ENCODE measurements at places on chromosomes 6 and 20.

DNA sequence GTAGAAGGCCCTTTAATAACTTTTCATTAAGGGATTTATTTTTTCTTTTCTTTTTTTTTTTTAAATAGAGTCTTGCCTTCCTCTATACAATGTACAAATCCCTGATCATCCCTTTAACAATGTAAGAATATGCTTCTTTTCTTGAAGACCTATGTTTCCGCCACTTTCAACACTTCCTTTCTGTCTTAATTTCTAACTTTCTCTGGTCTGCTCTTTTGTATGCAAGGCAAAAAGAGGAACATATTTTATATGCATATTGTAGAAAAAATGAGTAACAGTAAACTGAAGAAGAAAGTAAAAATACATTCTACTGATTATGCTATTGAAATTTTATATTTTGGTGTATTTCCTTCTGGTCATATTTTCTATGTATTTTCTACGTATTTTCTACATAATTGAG is 484.7 kb downstream of the TFAP2B start:
- DNase-seq: no peak

GRCh38 chr6:123116370-123116769 is 120.3 kb downstream of the CLVS2 start:
- no peak for DNase-seq

- no peak for DNase-seq
Observed at GRCh38 chr20:48007351-48007750, 222.1 kb upstream of the SULF2 start.

DNA sequence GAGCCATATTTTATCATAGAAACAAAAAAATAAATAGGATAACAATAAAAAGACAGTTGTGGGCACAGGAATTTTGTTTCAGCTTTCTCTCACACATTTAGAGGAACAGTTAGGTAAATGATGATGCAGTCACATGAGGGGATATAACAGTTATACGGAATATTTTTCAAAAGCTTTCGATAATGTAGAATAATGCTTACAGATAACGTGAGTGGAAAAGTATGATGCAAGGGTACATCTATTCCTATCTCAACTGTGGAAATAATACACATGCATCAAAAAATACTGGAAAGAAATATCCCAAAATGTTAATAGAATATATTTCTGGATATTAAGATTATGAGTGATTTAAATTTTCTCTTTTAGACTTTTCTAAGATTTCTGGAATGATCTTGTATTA is 114.0 kb downstream of the AFG1L start:
- DNase-seq: no peak

DNA sequence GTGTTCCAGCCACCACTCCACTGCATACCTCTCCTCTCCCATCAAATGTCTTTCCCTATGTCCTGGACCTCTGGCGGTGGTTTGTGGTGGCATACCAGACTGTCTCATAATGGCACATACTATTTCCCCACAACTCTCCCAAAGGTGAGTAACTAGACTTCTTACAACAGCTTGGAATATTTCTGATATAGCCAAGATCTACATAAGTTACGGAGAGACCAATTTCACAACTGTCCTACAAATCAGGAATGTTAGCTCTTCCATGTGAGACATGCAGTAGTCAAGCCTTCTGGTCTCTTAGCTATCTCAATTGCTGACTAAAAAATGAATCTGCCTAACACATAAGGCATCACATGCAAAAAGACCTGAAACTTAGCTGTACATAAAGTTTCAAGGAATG is 588.9 kb downstream of the RNF144B start:
- DNase-seq: no peak

GRCh38 chr20:61289166-61289565 is 37.1 kb downstream of the CDH4 start:
- DNase-seq: no peak

DNA sequence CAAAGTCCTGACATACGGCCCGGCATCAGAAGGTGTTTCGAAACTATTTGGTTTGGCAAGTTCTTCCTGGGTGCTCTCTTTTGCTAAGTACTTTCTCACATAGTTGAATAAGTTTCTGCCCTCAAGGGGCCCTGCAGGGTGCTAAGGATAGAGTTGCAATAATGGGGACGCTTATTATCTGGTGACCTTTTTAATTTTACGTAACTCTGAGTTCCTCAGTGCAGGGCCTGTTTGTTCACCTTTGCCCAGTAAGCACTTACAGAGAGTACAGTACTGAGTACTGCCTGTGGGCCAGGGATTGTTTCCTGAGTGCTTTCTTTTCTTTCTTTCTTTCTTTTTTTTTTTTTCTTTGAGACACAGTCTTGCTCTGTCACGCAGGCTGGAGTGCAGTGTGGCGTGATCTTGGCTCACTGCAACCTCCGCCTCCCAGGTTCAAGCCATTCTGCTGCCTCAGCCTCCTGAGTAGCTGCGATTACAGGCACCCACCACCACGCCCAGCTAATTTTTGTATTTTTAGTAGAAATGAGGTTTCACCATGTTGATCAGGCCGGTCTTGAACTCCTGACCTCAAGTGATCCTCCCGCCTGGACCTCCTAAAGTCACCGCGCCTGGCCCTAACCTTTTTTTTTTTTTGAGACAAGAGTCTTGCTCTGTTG is 4.5 kb upstream of the PXMP4 start:
- DNase-seq: no peak

- no peak for DNase-seq
Observed at GRCh38 chr6:99736302-99736701, 129.7 kb downstream of the PRDM13 start.

Data from GM04504 (cell line).